Activated T-helper 9 cell treated with anti-CD3 and anti-CD28 coated beads, Interleukin-2, amount 50 U/mL, for 16 hours (primary cell): ENCODE measurements at places on chromosomes 1 and 21.

DNA sequence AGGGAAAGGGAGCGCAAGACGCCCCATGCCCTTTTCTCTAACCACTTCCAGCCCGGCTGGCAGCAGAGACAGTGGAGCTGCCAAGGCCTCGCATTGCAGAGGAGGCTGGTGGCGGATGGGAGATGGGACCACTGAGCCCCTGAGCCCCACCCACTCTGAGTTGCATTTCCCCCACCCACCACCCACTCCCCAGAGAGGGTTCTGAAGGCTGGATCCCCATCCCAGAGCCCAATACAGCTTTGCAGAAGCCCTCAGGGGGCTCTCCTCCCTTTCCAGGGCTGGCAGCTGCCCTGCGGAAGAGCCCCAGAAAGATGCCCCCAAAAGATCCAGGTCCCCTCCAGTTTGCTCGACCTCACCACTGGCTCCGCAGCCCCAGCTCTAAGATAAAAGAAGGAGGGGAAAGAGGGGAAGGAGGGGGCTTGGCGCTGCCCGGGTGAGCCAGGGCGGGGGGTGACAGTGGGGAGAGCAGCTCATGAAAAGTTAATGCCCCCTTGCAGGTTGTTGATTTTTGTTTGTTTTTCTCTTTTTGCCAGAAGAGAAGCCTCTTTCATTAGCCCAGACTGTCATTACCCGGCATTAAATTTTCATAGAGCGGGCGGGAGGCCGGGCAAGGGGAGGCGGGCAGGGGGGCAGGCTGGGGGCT is 38.4 kb upstream of the CASZ1 start:
- no peak for DNase-seq

- DNase-seq: no peak
Measured at GRCh38 chr1:101148980-101149379, 87.8 kb upstream of the S1PR1 start.

DNA sequence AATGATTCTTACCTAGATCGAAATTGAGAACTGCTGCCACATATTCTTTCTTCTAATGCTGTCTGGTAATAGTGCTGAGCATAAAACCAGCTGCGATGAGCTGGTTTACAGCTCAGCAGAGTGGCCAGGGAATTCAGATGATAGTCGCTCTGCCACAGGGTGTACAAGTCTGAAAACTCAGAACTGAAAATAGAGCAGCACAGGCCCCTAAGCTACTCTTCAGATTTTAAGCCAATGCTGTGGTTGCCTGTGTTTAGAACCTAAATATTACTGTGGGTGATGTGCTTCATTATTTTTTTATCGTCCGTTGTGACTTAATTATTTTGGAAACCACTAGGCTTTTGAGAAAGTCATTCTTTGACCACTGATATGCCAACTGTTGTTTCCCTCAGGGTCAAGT is 152.0 kb downstream of the ADGRL4 start:
- no peak for DNase-seq

DNA sequence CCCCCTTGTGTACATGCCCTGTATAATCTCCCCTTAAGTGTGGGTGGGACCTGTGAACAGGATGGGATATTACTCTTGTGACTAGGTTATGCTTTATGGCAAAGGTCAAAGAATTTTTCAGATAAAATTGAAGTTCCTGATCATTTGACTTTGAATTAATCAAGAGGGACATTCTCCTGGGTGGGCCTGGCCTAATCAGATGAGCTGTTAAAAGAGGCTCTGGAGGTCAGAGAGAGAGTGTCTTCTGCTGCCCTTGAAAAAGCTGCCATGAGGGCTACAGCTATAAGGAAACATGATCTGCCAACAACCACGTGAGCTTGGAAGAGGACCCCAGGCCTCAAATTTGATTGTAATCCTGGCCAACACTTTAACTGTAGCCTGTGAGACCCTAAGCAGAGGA is 125.6 kb upstream of the CSF3R start:
- DNase-seq: no peak

GRCh38 chr1:232767305-232768074 is 37.7 kb upstream of the MAP10 start:
- no peak for DNase-seq
